CD4-positive, alpha-beta memory T cell (primary cell): ENCODE measurements at places on chromosomes 1 and 21. TPM values are rescaled to one million over a fixed set of nuclear protein-coding genes. Genes with fewer than 3 reads are reported as not detected.

- no peaks in the 10 kb centered on the region for H3K27me3 ChIP-seq
- no peak for DNase-seq
- H3K27ac ChIP-seq, result no peak overlapping the region
- no peaks in the 10 kb centered on the region for H3K36me3 ChIP-seq
- H3K4me3 ChIP-seq, result no peak overlapping the region
These were observed 111.2 kb upstream of the PROX1 start for GRCh38 chr1:213876531-213876930.

DNA sequence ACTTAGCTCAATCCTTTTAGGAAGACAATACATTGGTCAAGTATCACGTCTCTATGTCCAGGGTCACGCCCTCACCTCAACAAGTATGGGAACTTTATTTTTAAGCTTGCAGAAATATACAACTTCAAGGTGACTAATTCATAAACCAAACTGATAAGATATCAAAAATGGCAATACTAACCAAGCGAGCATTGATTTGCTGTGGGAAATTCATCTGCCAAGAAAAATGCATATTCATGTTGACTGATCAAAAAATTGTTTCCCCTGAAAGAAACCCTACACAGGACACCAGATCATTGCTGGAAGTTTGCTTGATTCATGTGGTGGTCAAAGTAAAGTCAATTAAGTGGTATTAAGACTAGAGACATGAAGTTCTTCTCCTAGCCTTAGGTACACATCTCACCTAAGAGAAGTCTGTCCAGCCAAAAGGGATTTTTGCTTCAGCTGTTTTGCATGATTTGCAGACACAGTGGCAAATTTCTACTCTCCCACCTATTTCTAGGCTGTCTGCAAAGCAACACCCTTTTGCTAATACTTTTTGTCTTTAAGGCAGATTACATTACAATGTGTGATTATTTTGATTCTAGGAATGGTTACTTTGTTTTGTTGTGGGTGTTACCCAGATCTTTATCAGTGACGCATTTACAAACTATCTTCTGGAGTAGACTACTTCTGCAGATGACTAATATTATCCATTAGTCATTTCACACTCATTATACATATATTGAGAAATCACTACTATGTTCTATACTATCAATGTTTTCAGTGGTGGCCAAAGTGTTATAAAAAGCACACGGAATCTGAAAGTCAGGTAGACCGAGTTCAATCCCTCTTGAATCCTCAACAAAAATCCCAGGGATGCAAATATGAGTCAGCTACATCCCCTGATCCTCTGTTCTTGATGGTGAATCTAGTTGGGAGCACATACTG, 12.4 kb downstream of the SAMSN1 start:
- H3K36me3 ChIP-seq, result no peaks in the 10 kb centered on the region
- H3K27me3 ChIP-seq, result no peaks in the 10 kb centered on the region
- peak overlapping the region; percentile 33 for H3K4me3 ChIP-seq
- peak overlapping the region; percentile 87 for H3K27ac ChIP-seq
- DNase-seq, result peak; percentile 80
- H3K4me1 ChIP-seq, result peaks cover 60% of the 10 kb centered on the region

- no peaks in the 10 kb centered on the region for H3K36me3 ChIP-seq
- DNase-seq, result no peak
- no peaks in the 10 kb centered on the region for H3K27me3 ChIP-seq
- H3K4me3 ChIP-seq, result no peak overlapping the region
- no peak overlapping the region for H3K27ac ChIP-seq
- H3K4me1 ChIP-seq, result no peaks in the 10 kb centered on the region
These were observed 7.4 kb downstream of the SLC26A9 start for GRCh38 chr1:205935869-205936268.

DNA sequence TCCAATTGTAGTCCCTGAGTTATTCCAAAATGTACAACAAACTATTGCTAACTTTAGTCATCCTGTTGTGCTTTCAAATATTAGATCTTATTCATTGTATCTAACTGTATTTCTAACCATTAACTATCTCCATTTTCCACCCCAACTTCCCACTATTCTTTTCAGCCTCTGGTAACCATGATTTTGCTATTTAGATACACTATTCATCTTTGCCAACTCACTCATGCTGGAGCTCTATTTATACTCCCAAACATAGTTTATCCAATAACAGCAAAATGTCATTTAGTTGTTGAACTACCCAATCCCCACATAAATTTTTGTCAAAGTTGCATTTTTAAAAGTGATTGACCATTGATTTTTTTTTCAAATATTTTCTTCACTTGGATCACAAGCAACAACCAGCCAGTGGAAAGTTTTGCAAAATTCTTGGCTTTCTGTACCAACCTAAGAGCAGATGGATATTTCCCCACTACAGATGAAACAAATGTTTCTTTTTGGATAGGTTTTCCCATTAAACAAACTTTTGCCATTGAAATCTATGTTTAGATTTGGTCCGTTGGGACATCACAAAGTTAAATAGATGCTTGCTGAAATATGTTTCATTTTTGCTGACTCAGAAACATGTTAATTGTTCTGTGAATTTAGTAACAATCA, 866.0 kb downstream of the LTN1 start:
- H3K27me3 ChIP-seq, result no peaks in the 10 kb centered on the region
- H3K27ac ChIP-seq, result no peak overlapping the region
- H3K36me3 ChIP-seq, result no peaks in the 10 kb centered on the region
- no peak overlapping the region for H3K4me3 ChIP-seq
- DNase-seq, result no peak

- no peaks in the 10 kb centered on the region for H3K27me3 ChIP-seq
- H3K4me1 ChIP-seq, result no peaks in the 10 kb centered on the region
These were observed 330.0 kb upstream of the PLD5 start for GRCh38 chr1:242854466-242854865.

The MFSD2A gene
- 0.38 TPM for total RNA-seq

The S100B gene
- not detected for total RNA-seq
